T-helper 2 cell (primary cell): ENCODE measurements at places on chromosomes 4 and X.
A peak's percentile ranks its signal among the peaks of the same experiment; 100 is the strongest.

GRCh38 chrX:40349251-40349650 lies 231.5 kb upstream of the ATP6AP2 start:
- no peak for DNase-seq

DNA sequence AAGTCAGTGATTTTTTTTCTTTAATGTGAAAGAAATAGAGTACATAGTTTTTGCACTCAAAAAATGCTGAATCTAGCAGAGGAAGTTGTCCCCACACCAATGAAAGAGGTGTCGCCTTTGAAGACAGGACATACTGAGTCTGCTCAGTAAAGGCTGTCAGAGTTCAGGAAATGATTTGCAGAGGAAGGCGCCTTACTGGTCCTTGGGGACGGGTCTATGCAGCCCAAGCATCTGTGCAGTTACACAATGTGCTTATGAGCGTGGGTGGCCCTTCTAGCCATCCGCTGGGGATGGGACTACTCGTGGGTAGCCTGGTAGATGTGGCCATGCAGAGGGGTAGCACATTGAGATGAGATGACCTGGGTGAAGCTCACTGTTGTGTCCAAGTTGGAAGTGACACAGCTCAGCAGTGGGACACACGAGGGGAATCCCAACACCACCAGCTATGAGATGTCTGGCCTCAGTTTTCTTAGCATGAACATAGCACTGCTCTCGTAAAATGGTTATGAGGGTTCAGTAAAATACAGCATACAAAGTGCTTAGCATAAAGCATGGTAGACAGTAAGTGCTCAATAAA lies 116.5 kb upstream of the RBPJ start:
- DNase-seq = no peak

- no peak for DNase-seq
Measured at GRCh38 chrX:13937370-13938050, 92.2 kb downstream of the GEMIN8 start.

DNA sequence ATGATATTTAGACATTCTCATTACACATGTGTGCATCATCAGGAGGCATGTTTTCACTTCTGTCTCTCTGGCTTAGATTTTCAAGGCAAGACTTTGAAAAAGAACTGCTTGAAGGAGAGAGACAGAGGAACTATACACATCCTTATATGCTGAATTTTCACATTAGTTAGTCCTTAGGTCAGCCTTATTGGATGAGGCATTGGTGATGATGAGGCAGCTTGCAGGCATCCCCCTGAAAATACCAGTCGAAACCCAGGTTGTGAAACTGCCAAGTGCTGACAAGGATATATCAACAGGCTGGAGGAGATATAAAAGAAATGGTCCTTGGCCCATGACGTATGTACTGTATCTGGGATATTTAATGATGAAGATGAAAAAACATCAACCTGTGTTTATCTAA lies 297.2 kb upstream of the AADAT start:
- no peak for DNase-seq

GRCh38 chrX:78708816-78709215 lies 38.7 kb upstream of the LPAR4 start:
- no peak for DNase-seq

GRCh38 chr4:142549248-142549647 lies 296.9 kb downstream of the INPP4B start:
- no peak for DNase-seq

DNA sequence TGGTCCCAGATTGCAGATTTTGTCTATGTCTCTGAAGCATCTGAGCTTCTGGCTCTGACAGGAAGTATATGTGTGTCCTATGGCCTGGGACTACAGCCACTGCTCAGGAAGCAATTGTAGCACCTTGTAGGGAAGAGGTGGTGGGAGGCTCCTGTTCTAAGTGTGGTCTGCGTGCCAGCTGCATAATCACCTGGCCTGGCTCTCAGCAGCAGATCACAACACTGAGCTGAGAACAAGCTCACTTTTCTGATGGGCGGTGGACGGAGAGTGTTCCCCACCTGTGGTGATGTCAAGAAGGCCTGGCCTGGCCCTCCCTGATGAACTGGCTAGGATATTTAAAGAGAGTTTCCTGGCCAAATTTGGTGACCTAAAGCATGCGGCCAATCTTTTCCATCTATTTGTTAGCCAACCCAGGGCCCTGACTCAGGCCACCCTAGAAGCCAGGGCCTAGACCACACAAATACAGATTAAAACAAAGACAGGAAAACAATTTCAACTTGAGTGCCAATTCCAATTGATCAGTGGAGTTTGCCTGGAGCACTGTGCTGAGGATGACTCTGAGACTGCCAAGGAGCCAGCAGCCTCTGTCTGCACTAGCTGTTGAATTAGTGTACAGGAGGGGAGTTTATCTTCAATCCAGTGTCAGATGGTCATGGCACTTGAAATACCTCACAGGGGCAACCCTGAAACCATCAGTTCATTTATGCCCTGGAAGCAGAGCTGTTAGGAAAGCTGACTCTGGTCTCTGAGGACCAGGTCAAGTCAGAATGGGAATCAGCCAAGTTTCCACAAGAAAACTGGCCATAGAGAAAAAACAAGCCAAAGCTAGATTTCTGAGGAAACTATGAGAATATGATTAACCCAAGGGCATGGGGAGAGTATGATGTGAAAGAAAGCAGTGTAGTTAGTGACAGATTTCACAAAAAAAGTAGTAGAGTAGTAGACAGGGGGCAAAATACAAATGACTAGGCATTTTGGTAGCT lies 47.4 kb downstream of the PRDM5 start:
- DNase-seq = no peak

- no peak for DNase-seq
Measured at GRCh38 chr4:3785292-3785565, 19.0 kb downstream of the ADRA2C start.

GRCh38 chr4:38162240-38162784 lies 202.1 kb downstream of the PTTG2 start:
- no peak for DNase-seq

GRCh38 chr4:140637836-140638235 lies 69.1 kb upstream of the UCP1 start:
- DNase-seq = peak; percentile 83

DNA sequence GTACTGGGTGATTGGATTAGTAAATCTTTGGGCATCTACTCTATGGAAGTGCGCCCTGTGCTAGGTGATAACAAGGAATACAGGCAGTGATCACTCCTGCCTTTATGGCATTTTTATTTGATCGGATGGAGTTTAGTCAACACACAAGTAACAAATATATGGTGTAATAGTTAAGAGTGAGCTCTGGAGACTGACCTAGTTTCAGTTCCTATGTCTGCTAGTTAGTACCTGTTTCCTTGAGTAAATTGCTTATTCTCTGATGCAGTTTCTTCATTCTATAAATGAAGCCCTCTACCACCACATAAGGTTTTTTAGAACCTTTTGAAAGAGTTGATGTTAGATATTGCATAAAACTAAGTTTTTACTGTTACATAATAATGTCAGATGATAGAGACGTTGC lies 134.6 kb downstream of the KDM6A start:
- no peak for DNase-seq

- no peak for DNase-seq
Measured at GRCh38 chrX:19864736-19865135, 22.7 kb downstream of the SH3KBP1 start.

- no peak for DNase-seq
Measured at GRCh38 chr4:85737254-85737653, 262.3 kb downstream of the ARHGAP24 start.

DNA sequence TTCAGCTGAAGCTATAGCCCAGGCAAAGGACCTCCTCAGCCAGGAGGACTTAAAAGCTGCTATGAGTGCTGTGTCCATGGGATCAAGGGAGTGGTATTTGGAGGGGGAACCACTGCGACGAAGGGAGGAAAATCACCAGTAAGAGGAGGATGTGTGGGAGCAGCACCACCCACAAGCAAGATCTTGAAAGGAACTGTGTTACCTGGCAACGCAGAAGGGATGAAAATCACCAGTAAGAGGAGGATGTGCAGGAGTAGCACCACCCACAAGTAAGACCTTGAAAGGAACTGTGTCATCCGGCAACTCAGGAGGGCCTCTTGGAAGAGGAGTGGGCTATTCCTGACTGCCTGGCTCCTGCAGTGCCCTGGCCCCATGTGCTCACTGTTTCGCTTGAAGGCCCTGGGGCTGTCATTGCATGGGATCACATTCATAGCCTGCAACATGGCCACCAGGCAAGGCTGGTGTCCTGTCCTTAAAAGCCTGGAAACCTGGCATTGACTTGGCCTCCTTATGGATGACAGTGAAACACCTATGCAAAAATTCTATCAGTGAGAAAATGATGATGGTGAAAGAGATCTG lies 48.3 kb downstream of the TRMT44 start:
- DNase-seq = no peak

GRCh38 chrX:78199851-78200250 lies 60.4 kb upstream of the TAF9B start:
- no peak for DNase-seq

GRCh38 chrX:110442635-110443034 lies 84.0 kb downstream of the RTL9 start:
- DNase-seq = no peak

- no peak for DNase-seq
Measured at GRCh38 chrX:9227276-9227675, 193.3 kb upstream of the FAM9B start.

DNA sequence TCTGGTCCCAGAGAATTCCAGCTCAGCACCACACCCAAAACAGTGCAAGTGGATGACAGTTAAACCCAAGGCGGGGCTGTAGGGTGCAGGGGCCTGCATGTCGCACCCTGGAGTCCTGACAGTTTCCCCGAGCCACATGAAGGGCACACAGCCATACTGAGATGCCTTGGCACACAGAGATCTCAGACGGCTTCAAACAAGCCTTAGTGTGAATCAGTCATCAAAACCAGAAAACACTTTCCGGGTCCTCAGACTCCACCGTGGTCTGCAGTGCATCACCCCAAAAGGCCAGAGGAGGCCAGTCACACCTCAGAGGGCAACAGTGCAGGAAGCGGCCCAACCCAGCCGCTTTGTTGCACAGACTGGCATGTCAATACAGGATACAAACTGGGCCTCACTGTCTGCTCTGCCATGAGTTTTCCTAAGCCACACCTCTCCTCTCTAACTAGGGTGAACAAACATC lies 64.6 kb upstream of the ENPP6 start:
- peak; percentile 92 for DNase-seq

DNA sequence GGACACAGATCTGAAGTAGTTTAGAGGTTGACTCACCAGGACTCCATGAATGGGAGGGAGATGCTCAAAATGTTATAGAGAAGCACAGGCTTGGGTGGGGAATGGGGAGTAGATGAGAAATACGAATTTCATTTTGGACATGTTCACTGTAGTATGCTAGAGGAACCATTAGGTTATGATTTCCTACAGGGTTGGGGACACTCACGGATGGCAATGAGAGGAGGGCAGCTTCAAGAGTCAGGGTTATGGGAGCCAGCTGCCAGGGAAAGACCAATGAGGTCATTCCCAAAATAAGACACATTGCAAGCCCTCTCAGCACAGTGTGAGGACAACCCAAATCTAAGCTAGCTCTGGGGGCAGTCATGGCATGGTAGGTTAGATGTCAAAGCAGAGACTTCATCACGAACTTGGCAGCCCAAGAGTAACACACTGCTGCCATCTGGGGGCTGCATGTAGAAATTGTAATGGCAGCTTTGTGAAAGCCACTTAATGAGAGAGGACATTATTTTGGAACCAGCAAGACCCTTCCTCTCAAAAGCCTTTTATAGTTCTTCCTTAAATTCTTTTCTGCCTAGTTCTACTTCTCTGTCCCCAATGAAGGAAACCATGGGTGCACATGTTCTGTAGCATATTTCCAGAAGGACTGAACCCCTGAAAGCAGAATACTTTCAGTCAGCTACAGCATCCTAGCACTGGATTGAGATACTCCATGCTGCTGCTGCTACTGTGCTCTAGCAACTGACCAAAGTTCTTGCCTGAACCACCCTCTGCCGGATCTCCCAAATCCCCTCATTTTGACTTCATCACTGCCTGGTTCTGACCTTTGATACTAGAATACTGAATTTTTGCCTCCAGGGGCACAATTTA lies 16.2 kb upstream of the ZCCHC12 start:
- no peak for DNase-seq

DNA sequence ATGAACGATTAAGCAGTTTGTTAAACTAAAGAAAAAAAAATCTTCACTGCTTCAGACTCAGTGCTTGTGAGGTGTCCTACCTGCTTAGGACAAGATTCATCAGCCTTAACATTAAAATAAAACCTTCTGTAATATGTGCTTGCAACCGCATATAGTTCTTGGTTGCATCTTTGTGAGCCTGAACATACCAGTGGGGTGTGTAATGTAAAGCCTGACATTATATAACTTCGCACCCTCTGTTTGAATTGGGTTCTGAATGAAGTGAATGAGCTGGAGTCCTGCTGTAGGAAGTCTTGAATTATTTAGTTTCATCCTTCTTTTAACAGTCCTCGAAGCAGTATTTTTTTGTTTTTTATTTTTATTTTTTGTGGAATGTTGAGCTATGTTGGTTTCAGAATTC lies 3.1 kb downstream of the KDM6A start:
- no peak for DNase-seq

- DNase-seq = no peak
Measured at GRCh38 chr4:26023203-26023972, 109.4 kb downstream of the SMIM20 start.

- DNase-seq = no peak
Measured at GRCh38 chr4:23945451-23946017, 55.7 kb upstream of the PPARGC1A start.

GRCh38 chr4:172652369-172652768 lies 516.2 kb upstream of the GALNT7 start:
- no peak for DNase-seq

- DNase-seq = no peak
Measured at GRCh38 chr4:188168726-188169373, 29.6 kb downstream of the TRIML1 start.

DNA sequence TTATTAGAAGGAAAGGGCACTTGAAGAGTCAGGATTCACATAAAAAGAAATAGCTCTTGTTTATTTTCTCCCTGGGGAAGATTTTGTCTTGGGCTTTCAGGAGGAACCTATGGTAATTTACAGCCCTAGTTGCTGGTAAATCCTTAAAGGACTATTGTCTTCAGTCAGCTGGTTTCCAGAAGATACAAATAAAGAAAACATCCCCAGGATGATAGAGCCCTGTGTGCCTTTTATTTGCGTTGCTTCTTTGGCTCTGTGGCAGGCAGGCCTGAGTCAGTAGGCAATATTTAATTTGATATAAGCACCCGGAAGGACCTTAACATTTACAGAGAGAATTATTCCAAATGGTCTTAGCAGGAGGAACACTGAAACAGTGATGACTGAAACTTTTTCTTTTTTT lies 131.0 kb upstream of the SLC34A2 start:
- DNase-seq = no peak
